ENCODE measurements at places on chromosomes 5 and 9. TPM values are rescaled to one million over a fixed set of nuclear protein-coding genes. Genes with fewer than 3 reads are reported as not detected.

Gene SPATA9
- not detected for total RNA-seq

GRCh38 chr5:130055572-130055971, 151.3 kb downstream of the CHSY3 start:
- no peak for DNase-seq

DNA sequence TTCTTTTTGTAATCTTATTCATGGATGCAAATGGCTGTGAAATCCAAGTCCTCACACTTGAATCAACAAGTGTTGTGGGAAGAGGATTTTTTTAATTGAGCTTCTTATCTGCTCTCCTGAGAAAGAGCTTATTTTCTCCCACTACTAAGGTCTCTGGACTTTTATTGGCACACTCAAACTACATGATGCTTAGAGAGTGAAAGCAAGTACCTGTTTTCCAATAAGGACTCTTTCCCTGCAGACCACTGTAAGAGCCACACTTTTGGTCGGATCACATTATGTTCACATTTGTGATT, 546.4 kb upstream of the ARRDC3 start:
- no peak for DNase-seq

Gene ARHGEF37
- total RNA-seq: 8.5 TPM

GRCh38 chr9:16823906-16824305, 46.6 kb downstream of the BNC2 start:
- DNase-seq: no peak

DNA sequence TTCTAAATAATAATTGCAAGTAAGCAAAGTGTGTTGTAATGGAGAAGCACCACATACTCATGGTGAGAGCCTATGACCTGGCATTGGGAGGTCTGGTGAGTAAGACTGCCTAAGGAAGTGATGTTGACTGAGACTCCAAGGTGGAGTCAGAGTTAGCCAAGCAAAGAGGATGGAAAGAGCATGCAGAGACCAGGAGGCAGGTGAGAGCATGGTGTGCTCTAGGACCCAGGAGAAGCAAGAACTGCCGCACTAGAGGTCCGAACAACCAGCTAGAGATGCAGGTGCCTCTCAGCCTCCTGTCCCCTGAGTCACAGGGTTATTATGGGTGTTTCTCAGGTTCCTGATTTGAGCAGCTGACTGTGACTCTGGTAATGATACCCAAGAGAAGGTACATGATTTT, 27.3 kb downstream of the ANP32B start:
- peak; percentile 54 for DNase-seq

- no peak for DNase-seq
These were observed 4.9 kb downstream of the NADK2 start for GRCh38 chr5:36236801-36237200.

DNA sequence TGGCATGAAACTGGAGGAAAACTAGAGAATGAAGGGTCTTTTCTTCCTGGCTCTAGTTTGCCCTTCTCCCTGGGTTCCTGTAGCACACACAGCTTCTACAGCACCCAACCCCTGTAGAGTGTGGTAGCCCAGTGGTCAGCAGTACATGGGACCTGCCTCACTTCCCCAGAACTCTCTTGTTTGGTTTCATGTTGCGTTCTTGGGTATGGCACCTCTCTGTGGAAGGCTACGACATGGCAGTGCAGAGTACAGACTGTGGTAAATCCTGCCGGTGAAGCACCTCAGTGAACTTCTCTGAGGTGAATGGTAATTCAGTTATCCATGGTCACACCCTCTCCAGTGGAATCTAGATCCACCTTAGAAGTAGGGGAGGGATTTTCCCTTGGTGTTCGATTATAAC, 105.5 kb downstream of the TLR4 start:
- DNase-seq: no peak

GRCh38 chr5:43236653-43237355, 44.8 kb downstream of the NIM1K start:
- DNase-seq: no peak

Gene PDE6A
- total RNA-seq: not detected

DNA sequence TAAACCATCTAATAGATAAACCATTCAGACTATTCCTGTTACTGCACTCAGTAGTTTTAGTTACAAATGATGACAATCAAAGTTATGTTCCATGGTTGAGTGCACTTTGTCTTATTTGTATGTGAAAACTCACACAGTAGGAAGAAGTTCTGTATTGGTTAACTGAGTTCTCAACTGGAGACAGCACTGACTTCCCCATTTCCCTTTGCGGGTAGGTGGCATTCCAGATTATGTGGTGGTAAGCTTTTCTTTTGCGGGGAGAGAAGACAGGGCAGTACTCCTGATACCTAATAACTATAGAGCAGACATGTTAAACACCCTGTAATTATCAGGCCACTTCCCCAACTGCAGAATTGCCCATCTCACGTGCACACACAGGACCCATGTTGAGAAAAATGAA, 24.4 kb downstream of the TARS1 start:
- no peak for DNase-seq

Gene NR5A1
- total RNA-seq: not detected

DNA sequence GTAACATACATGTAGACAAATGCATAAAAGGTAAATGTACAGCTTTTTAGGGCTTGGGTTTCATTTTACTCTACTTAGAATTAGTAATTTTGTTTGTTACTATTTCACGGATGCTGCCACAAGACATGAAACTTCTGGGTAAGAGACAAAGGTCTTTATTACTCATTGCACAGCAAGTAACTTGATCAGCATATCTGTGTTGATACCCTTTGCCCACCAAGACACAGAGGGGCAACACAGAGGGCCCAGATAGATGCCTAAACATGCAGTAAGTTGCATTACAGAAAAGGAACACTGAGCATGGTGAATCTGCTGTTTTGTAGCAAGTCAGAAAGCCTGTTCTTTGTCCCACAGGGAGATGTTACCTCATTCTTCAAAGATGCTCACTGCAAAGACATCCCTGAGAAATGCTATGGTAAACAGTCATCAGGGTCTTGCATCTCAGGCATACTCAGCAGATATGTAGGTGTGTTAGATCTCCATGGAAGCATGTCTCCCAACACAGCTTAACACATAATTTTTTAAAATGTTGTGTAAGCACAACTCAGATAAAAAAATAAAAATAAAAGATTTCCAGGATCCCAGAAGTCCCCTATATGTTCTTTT, 10.3 kb downstream of the ITGA2 start:
- no peak for DNase-seq

Gene MRPL36
- total RNA-seq: 45.9 TPM

- no peak for DNase-seq
These were observed 26.6 kb downstream of the FBXW5 start for GRCh38 chr9:136917902-136918301.

DNA sequence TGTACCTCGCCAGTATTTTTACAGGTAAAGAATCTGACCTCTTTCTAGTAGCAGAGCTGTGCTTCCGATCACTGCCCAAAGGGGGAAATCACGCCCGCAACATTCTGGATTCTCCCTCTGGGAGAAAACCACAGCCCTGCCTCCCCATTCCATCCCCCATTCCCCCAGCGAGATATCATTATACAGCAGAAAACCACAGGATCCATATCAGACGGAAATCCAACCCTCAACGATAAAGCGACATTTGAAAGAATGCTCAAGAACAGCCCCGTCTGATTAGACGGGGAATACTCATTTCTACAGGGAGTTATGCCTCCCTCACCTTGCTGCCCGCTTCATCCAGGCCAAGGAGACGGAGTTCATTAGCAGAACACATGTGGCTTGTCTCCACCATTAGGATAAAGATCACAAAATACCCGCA, 172.8 kb downstream of the COL23A1 start:
- no peak for DNase-seq

Gene PCDHB1
- not detected for total RNA-seq

GRCh38 chr9:26412446-26412845, 480.2 kb downstream of the CAAP1 start:
- no peak for DNase-seq

DNA sequence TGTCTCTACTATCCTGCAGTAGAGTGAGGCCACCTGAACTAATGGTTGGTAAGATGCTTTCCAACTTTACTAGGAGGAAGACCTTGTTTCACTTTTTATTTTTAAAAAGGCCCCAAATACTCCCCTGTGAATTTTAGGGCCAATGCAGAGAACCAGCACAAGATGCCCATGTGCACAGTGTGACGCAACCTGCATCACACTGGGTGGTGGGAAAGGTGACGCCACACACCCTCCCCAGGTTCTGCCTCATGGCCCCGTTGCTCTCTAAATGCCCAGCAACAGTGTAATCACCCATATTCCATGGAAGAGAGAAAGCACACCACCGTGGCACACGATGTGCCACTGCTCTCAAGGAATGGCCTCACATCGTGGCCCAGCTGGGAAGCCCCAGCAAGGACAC, 6.4 kb downstream of the SURF4 start:
- no peak for DNase-seq

Gene C9orf50
- total RNA-seq: not detected

DNA sequence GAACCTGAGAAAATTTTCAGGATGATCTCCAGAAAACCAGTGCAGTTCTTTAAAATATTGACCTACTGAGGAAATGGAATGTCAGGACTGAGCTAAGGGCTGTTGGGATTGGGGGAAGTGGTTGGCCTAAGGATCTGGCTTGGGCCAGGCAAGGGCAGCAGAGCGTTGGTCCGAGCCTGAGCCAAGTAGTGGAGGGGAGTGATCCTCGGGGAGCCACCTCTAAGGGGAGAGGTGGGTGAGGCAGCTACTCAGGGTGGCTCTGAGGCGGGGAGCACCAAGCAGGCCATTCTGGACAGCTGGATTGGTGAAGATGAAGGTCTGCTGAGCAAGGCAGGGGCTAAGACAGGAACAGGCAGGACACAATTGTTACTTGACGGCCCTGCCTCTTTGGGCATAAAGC, 11.5 kb downstream of the CAMK4 start:
- no peak for DNase-seq

- no peak for DNase-seq
These were observed 250.4 kb downstream of the SEMA5A start for GRCh38 chr5:9295466-9295801.

DNA sequence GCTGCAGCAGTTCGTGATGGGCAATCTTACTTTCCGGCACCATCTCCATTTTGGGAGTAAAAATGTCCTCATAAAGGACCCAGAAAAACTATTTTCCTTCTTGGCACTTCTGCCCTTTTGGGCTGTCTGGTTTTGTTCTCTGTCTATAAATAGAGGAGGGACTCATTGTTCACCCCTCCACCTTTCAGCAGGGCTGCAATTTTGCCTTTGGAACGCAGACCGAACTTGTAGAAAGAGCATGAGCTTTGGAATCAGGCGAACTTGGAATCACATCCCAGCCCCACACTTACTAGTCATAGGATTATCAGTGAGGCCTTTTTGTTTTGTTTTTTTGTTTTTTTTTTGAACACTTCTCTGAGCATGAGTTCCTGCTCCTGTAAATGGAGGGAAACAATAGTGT, 178.1 kb upstream of the IL12B start:
- DNase-seq: no peak

- DNase-seq: no peak
These were observed 565.7 kb upstream of the WWC1 start for GRCh38 chr5:167725741-167726140.

Gene TMC1
- total RNA-seq: 0.82 TPM

Gene AQP7
- not detected for total RNA-seq

- DNase-seq: no peak
These were observed 35.9 kb downstream of the SPZ1 start for GRCh38 chr5:80355686-80356085.

GRCh38 chr9:970151-970996, 6.1 kb upstream of the DMRT3 start:
- DNase-seq: no peak

Measured in glomerular endothelial cell (primary cell).